ENCODE measurements at places on chromosomes 12 and 14.

DNA sequence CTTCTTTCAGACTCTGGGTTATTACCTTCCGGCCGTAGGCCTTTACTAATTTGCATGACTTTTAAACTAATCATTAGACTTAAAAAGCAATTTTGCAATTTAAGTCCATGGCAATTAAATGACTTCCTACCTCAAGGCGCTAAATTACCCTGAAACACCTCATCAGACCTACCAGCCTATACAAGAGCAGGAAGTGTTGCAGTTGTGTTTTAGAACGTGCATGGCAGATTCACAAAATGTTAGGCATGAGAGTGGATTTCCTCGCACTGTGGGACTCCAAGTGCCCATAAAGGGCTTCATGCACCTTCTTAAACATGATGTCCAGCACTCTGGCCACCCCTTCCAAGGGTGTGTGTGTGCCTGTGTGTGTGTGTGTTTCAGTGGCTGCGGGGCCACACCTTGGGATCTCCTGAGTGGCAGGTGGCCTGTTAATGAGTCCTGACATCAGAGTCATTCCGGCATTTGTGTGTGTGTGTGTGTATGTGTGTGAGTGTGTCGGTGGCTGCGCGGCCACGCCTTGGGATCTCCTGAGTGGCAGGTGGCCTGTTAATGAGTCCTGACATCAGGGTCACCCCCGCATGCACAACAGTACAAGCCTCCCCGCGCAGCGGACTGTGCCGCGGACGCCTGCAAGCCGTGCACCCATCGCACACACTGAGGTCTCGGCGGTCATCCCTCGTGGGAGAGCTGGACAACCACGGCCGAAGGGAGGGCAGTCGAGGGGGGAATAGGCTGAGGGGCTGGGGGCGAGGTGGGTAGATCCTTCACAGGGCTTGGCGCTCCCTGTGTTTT is 900 bp downstream of the C2CD5 start:
- DNase-seq = peak; percentile 30

GRCh38 chr12:85814741-85815140 is 21.5 kb downstream of the RASSF9 start:
- DNase-seq = no peak

GRCh38 chr14:103762036-103762435 is 46.4 kb downstream of the ZFYVE21 start:
- no peak for DNase-seq

DNA sequence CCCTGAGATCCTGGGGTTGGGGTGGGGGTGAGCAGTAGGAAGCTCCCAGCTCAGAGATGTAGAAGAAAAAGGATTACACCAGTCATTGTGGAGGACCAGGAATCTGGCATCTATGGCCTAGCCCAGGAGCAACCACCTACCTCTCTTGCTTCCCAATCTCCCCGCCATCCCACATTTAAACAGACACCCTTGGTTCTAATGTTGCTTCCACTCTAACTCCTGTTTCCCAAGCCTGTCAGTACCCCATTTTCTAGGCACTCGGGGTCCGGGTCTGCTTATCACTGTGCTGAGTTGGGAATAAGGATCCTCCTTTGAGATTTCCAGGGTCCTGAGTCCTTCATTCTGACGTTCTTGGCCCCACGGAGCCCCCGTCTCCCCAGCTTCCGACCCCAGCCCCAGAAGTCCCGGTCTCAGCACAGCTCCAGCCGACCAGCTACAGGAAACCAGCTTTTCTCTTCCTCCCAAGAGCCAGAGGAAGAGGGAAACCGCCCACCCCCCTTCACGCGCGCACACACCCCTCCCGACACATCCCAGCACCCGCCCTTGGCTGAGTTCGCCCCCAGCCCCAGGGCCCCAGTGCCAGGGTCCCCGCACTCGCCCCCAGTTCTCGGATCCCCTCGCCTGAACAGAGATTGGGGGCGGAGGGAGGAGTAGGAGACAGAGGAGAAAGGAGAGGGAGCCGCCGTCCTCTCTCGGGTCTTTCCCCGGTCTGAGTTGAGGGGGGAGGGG is 1.2 kb downstream of the ITGA5 start:
- no peak for DNase-seq

GRCh38 chr12:13205809-13206559 is 9.5 kb downstream of the EMP1 start:
- DNase-seq = no peak

- no peak for DNase-seq
Observed at GRCh38 chr12:53532021-53532420, 24.7 kb upstream of the NPFF start.

DNA sequence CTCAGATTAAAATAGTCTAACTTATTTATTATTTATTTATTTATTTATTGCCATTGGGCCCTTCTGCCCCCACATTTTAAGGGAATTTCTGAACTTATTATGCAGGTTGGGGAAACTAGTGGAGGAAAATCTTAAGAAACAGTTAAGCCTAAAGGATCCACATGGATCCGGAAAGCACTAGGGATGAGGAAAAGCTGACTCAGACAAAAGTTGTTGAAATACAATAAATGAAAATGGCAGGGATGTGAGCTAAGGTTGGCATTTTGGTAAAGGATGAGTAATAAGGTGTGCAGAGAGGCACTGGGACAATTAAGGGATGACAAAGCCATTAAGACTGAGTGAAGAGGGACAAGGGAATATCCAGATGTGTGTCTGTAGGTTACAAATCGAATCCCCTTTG is 20.7 kb upstream of the CSRP2 start:
- no peak for DNase-seq

GRCh38 chr14:21558703-21559170 is 21.1 kb downstream of the OR10G3 start:
- DNase-seq = no peak

DNA sequence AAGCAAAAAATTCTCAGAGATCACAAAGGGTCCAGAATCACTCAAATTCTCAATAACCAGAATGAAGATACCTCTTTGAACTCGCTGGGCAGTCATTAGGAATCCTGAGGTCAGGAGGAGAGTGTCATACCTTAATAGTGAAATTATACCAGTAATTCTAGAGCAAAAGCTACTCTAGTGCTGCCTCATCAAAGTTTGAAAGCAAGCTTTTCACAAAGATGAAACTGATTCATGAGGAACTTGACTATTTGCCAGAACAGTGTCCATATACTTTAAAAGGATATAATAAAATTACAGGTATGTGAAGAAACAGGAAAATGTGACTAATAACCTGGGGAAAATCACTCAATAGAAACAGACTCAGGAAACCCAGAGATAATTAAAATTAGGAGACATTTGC is 44.5 kb downstream of the EML5 start:
- no peak for DNase-seq

DNA sequence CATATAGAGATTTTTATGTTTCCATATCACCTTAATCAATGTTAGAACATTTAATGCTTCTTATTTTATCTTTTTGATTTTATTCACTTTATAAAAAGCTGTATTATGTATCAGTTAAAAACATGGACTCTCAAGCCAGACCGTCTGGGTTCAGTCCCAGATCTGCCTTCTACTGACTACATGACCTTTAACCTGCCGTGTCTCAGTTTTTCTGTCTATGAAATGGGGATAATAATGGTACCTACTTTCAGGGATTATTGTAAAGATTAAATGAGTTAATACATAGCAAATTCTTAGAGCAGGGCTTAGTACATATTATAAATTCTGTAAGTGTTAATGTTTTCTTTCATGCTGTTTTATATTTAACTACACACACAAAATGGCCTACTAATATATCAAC is 50.4 kb downstream of the STAB2 start:
- DNase-seq = no peak

DNA sequence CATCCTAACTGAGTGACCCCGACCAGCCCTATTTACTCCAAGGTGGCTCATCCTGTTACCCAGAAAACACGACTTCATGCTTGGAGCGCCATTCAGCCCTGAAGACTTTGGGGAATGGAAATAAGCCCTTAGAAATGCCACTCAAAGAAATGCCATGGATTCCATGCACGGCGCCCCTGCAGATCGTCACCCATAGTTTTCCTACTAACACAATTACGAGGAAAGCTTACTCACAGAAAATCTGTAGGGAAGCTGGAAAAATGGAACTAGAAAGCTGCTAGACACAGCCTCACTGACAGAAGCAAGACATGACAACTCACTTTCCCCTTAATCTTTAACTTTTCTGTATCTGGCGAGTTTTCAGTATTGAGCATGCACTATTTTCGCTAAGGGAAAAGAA is 19.5 kb downstream of the NUAK1 start:
- no peak for DNase-seq

DNA sequence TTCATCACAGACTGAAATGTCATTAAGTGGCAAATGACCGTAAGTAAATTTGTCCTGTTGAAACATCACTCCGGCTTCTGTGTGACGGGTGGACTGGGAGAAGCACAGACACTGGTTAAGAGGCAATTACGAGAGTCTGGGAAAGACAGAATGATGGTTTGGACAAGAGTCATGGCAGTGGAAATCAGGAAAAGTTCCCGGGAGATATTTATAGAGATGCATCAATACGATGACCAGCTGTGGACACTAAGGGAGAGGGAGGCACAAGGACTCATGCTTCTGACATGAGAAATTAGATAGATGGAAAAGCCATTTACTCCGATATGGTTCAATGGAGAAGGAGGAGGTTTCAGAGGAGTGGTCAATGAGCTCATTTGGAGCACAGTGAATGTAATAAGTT is 27.3 kb downstream of the CKAP4 start:
- no peak for DNase-seq

- DNase-seq = no peak
Observed at GRCh38 chr14:103133210-103134140, 10.2 kb downstream of the TNFAIP2 start.

GRCh38 chr12:12954356-12954755 is 2.4 kb upstream of the GPRC5D start:
- no peak for DNase-seq

- DNase-seq = no peak
Observed at GRCh38 chr12:59041241-59042121, 121.2 kb upstream of the LRIG3 start.

- no peak for DNase-seq
Observed at GRCh38 chr12:17640615-17641014, 449.4 kb downstream of the RERGL start.

- no peak for DNase-seq
Observed at GRCh38 chr12:19893514-19893913, 454.2 kb downstream of the AEBP2 start.

DNA sequence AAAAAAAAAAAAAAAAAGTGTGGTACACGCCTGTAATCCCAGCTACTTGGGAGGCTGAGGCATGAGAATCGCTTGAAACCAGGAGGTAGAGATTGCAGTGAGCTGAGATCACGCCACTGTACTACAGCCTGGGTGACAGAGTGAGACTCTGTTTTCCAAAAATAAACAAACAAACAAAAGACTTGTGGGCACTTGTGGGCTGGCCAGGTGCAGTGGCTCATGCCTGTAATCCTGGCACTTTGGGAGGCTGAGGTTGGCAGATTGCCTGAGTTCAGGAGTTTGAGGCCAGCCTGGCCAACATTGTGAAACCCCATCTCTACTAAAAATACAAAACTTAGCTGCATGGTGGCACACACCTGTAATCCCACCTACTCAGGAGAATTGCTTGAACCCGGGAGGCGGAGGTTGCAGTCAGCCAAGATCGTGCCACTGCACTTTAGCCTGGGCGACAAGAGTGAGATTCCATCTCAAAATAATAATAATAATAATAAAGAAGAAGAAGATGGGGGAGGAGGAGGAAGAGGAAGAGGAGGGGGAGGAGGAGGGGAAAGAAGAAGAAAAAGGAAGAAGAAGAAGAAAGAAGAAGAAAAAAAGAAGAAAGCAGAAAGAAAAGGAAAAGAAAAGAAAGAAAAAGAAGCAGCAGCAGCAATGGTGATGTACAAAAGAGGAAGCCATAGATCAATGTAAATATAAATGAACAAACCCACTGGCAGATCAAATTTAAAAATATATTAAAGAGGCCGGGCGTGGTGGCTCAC is 27.9 kb upstream of the CCNT1 start:
- DNase-seq = peak; percentile 25

GRCh38 chr14:49221316-49221715 is 364.9 kb downstream of the RPS29 start:
- peak; percentile 16 for DNase-seq

DNA sequence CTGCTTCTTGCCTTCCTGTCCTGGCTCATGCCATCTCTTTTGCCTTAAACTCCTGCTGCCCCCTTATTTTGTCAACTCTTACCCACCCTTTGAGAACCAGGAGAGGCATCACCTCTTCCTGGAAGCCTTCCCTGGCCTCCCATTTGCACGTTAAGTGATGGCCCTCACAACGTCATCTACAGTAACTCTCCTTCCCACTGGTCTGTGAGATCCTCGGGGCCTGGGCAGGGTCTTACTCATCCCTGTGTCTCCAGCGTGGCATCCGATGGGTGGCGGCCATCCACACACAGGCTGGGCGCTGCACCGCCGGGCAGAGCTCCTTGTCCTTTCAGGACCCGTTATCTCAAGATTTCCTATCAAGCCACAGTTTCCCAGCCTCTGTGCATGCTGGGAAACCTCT is 16.8 kb upstream of the CACNA2D4 start:
- no peak for DNase-seq

- DNase-seq = no peak
Observed at GRCh38 chr14:74239848-74240793, 872 bp downstream of the VSX2 start.

- DNase-seq = no peak
Observed at GRCh38 chr14:76073717-76074116, 78.0 kb upstream of the GPATCH2L start.

- DNase-seq = no peak
Observed at GRCh38 chr12:111314953-111315539, 53.8 kb downstream of the PHETA1 start.

GRCh38 chr14:31084385-31084784 is 58.2 kb upstream of the STRN3 start:
- no peak for DNase-seq

DNA sequence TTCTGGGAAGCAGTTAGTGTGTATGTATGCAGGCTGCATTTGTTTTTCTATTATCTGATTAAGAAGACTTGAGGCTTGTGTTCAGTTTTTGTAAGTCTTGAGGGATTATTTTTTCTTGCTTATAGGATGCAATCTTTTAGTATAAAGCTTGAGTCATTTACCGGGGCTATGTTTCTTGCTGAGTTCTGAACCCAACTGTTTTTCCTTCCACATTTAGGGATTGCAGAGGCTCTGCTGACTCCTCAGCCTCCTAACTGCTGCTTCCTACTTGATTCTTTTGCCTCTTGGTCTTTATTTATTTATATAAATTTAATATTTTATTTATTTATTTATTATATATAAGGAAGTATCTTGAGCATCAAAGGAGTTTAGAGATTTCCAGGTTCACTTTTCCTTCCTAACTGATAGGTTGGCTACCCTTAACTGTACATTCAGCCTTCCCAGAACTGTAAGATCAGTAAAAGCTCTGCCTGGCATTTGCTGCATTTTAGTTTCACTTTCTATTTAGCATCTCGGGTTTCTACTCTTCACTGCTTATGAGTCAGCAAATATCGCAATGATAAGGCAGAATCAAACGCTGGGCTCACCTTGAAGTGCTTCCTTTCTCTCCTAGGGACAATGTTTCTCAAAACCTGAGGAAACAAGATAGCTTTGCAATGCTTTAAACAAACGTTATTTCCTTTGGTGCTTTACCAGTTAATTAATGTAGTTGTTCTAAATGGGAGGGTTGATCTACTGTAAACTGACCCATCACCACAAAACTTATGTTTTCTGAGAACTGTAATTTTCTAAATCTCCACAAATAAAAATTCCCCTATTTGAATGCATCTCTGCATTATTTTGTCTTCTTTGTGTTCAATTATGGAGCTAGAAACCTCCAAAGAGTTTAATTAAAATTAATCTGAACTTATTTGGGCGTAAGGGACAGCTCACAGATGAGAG is 1183.7 kb upstream of the TMEM132C start:
- DNase-seq = peak; percentile 88
